ENCODE measurements at places on chromosomes 7 and 10.

DNA sequence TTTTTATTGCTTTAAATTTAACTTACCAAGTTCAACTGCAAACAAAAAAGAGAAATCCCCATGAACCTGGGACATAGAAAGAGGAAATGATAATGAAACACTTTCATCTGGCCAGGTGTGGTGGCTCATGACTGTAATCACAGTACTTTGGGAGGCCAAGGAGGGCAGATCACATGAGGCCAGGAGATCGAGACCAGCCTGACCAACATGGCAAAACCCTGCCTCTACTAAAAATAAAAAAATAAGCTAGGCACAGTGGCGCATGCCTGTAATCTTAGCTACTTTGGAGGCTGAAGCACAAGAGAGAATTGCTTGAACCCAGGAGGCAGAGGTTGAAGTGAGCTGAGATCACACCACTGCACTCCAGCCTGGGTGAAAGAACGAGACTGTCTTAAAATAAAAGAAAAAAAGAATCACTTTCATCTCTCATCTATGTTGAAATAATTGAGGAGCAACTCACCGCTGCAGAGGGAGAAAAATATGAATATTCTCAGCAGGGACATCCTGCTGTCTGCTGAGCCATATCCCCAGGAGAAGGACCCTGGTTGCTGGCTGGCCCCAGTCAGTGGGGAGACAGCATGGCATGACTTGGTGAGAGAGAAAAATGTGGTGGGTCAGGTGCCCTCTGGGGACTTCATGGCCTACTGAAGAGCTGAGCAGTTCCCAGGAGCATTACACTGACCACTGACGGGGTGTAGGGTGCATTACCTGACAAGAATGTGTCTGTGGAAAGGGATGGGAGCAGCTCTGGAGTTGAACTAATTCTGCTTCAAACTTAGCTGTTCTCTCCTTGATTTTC, 22.8 kb upstream of the TARP start:
- no peak for DNase-seq

DNA sequence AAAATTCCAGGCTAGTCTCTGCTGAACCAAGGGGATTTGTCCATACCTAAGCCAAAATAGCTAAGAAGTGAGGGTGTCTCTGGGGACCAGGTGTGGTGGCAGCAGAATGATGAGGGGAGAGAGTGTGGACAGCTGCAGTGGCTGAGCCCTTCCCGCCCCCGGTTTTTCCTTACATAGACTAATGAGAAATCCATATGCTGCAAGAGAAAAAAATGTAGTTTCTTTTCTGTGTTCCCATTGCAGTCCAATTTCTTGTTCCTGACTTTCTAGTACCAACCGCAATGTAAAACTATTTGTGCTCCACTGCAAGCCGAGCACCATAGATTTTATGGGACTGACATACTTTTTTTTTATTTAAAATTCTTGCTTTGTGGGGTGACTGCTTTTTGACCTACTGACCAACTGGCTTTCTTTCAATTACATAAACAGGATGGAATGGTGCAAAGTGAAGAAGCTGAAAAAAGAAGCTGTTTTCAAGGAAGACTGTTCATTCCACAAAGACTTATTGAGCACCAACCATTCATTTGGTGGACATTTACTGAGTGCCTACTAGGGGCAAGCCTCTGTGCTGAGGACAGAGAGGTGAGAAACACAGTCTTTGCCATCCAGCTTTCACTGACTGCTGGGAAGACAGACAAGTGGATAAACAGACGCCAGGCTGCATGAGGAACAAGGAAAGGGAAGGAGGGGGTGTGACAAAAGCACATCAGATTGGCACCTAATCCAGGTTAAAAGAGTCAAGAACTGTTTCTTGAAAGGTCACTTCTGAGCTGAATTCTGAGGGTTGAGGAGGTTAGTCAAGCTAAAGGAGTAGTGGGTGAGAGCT, 9.8 kb downstream of the CEP41 start:
- peak; percentile 20 for DNase-seq

DNA sequence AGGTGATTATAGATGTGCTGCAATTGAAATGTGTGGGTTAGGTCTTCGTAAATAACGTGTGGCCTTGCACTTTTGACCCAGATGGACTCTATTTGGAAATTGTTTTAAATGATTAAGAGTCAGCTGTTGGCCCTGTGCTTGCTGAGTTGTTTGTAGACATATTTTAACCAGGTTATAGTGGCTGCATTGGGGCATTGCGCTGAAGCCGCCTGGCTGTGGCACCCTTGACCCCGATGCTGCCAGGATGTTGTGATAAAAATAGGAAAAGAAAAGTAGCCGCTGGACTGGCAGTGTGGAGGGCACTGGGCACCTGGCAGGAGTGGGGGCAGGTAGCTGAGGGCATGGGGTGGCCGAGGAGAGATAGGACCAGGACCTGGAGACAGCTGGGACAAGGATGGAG, 13.4 kb downstream of the LRRC27 start:
- no peak for DNase-seq

- no peak for DNase-seq
Observed at GRCh38 chr7:85602196-85602595, 415.3 kb upstream of the SEMA3D start.

DNA sequence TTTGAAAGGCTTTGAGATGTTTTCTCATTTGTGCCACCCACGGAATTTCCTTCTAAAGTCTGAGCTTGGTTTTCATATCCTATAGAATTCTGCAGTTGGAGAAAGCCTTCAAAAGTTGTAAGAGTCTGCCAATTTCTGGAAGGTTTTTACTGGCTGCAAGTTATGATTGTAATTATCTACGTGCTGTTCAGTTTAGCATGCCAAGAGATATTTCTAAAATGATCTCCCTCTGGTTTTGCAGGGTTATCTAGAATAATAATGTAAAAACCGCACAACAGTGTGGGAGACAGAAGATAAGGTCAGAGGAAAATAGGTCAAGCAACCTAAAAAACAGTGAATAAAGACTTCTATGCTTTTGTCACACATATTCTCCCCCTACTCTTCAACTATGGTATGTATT, 69.3 kb downstream of the MTERF1 start:
- no peak for DNase-seq

DNA sequence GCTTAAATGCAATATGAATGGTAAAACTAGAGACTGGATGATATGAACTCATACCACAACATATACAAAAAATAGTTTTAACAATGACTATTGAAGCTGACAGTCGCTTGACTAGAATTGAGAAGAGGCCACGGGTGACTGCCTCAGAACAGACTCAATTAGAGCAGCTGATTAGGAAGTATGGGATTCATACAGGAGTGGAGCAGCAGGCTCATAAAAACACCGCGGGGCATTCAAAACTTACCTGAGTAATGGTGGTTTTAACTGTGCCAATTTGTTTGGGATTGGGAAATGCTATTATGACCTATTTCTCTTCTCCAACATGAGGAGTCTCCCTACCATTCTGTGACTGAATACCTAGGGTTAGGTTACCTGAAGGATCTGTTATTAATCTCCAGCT, 2.1 kb downstream of the CADPS2 start:
- no peak for DNase-seq

- DNase-seq = no peak
Observed at GRCh38 chr10:110652475-110653118, 8.5 kb downstream of the RBM20 start.

DNA sequence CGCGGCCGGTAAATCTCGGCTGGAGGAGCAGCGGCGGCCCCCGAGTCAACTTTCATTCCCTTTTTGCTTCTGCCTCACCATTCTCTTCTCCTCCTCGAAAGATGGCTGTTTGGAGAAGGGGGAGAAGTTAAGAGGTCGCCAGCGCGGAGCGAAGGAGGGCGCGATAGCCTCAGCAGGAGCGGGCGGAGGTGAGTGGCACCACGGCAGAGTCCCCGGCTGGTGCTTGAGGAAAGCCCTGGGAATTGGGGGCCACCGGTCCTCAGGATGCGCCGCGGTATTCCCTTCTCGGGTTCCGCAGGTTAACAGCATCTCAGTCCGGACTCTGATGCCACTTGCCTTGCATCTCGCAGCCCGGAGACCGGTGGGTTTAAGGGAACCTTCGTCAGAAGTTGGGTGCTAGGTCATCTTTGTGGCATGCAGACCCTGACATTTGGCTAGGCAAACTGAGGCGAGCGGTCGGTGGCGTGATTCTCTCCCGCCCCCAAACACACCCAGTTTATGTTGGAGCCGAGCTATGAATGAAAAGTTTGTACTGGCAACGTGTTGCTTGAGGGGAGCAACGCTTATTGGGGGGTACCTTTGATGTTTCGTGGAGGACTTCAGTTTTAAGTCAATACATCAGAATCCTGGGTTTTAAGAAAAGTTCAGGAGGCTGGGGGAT, 59.5 kb upstream of the PRPS1L1 start:
- DNase-seq = peak; percentile 25

DNA sequence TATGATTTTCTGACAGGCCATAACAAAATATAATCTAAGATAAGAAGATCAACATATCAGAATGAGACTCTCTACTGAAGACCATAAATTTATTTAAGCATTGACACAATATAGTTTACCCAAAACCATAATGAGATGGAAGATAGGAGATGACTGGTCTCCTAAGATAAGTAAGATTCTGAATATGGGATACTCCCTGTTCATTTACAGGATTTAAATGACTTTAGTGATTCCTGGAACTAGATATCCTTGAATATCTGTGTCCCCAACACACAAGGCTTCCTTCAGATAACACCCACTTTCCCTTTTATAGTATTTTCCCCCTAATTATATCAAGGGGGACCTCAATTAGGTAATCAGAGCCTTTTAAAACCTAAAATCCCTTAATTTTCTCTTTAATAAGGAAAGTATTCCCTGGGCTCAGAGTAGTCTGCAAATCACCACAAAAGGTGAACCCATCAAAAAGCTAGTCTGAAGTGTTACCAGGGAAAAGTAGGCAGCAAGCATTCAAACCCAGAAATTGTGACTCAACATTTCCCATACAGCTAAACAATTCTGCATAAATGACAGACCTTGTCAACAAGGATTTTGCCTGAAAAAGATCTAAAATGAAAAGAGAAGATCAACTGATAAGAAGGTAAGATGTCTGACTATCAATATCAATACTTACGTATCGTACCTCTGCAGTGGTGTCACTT, 99.9 kb downstream of the CNOT4 start:
- no peak for DNase-seq

- peak; percentile 80 for DNase-seq
Observed at GRCh38 chr10:122163174-122164022, 107.7 kb upstream of the BTBD16 start.

GRCh38 chr7:8259586-8260222, 2.3 kb downstream of the ICA1 start:
- DNase-seq = no peak

- no peak for DNase-seq
Observed at GRCh38 chr7:130641497-130641896, 27.1 kb downstream of the COPG2 start.

DNA sequence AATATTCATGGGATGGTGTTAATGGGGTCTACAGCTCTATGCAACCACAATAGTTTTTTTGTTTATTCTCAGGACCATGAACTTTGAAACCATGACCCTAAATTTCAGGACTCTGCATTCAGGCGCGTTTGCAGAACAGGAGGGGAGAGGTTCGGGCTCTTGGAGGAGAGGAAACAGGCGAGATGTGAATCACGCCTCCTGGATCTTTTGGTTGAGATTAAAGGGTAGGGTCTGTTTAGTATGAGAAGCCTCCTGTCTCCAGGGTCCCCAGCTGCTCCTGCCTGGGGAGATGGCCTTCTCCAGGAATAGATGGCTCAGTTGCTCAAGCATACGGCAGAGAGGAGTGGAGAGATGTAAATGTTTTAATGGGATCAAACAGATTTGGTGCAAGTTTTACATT, 18.2 kb downstream of the TLL2 start:
- DNase-seq = no peak

DNA sequence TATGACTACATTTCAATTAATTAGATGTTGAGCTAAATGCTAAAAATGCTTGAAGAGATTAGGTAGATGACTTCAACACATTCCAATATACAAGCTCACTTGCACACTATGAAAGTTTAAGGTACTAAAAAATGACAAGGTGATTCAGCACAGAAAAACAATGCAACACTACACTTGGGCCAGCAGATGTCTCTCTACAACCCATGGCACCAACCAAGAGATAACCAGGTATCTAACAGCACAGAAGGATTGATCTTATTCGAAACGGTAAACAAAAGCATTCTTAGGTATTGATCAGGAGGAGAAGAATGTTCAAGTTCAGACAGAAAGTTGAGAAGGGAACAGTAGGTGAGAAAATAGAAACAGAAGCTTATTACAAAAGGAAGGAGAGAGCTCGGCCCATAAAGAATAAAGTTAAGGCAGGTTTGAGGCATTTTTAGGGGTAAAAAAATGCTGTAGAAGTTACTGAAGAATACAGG, 248.2 kb upstream of the KLF14 start:
- peak; percentile 15 for DNase-seq

DNA sequence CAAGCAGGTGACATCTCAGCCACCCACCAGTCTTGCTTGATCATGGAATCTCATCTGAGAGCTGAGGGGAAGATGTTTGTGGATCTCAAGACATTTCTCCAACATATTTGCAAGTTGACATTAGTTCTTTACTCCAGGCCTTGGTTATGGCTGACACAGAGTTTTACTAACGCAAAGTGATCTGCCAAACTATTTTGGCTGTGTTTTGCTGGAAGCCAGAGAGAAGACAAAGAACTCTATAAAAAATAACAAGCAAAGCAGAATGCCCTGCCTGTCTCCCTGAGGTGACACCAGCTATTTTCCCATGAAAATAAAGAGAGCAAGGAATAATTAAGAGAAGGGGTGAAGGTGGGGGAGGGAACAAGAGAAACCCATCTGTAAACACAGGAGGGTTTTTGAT, 286.4 kb downstream of the WDR11 start:
- no peak for DNase-seq

GRCh38 chr10:1369197-1369596, 313.0 kb downstream of the WDR37 start:
- no peak for DNase-seq

DNA sequence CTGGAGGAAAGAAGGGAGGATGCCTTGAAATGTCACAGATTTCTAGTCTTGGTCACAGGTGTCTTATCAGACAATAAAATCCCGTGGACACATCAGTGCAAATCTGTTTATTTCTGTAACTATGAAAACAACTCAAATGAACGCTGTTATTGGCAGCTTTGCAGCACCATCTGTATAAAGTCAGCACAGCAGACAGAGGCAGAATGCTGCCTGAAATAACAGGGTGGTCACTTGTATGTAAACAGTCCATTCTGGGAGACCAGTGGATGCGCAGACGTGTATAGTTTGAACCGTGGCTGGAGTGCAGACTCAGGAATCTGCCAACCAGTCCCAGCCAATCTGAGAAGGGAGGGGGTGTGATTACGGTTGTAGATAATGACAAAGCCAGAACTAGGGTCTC, 54.8 kb downstream of the SEC23IP start:
- no peak for DNase-seq

DNA sequence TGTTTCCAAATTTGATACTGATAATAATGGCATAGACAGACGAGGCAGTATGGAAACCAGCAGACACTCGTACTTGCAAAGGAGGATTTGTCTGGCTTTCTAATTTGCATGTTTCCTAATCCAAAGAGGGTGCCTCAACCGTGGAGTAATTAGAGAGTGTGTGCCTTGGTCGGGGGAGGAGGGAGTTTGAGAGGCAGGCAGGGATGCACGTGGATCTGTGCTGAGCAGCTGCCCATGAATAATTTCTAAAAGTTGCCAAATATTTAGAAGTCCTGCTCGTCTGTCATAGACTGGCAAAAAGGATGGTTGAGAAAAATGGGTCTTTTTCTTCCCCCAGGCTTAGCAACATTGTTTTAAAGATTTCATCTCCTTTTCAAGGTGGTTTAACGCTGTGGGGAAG, 69.4 kb downstream of the PTPRE start:
- DNase-seq = peak; percentile 61

GRCh38 chr10:11538834-11539190, 72.6 kb downstream of the USP6NL start:
- DNase-seq = no peak

- DNase-seq = no peak
Observed at GRCh38 chr10:3790858-3791257, 5.8 kb upstream of the KLF6 start.

- DNase-seq = no peak
Observed at GRCh38 chr10:110221044-110221720, 13.8 kb downstream of the MXI1 start.
